ENCODE measurements at places on chromosomes 13 and 19. TPM values are rescaled to one million over a fixed set of nuclear protein-coding genes. Genes with fewer than 3 reads are reported as not detected.

- DNase-seq: no peak
These were observed 133.0 kb upstream of the TRPC4 start for GRCh38 chr13:38002606-38003005.

GRCh38 chr13:26784704-26785639 is 24.4 kb upstream of the GPR12 start:
- DNase-seq: no peak

DNA sequence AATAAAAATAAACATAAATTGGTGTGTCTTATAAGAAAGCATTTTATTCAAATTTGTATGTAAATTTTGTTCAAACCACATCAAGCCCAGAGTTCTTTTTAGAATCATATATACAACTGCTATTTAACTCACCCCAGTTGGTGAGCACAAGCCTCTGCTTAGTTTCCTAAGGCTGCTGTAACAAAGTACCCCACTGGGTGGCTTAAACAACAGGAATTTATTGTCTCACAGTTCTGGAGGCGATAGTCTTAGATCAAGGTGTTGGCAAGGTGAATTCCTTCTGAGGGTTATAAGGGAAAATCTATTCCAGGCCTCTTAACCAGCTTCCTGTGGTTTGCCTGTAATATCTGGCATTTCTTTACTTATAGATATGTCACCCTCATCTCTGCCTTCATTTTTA is 1133.5 kb downstream of the OLFM4 start:
- DNase-seq: no peak

DNA sequence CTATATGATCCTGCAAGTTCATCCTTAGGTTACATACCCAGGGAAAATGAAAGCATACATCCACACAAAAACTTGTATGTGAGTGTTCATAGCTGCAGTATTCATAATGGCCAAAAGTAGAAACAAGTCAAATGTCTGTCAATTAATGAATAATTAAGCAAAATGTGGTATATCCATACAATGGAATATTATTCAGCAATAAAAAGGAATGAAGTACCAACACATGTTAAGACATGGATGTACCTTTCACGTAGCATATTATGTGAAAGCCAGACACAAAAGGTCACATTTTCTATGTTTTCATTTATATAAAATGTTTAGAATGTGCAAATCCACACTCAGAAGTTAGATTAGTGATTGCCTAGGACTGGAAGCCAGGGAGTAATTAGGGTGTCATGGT is 75.4 kb downstream of the ZNF429 start:
- no peak for DNase-seq

DNA sequence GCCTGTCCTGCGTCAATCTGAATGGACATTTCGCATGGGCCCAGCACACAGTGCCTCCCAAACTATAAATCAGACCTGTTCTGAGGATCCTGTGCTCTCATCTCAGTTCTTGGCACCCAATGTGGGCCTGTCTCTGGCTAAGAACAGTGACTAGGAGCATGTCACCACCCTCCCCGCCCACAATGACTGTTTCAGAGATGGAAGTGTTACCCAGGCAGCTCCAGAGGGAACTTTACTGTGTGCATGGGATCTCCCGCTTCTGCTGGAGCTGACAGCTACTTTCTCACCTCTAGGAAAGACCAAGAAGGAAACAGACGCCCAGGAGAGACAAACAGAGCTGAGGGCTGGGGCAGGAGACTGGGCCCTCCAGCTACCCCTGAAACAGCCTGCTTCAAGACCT is 45.0 kb downstream of the KCTD15 start:
- DNase-seq: no peak

GRCh38 chr19:535017-535835 is 3.7 kb downstream of the CDC34 start:
- no peak for DNase-seq

- no peak for DNase-seq
These were observed 357.7 kb downstream of the LMO7 start for GRCh38 chr13:75993823-75994222.

DNA sequence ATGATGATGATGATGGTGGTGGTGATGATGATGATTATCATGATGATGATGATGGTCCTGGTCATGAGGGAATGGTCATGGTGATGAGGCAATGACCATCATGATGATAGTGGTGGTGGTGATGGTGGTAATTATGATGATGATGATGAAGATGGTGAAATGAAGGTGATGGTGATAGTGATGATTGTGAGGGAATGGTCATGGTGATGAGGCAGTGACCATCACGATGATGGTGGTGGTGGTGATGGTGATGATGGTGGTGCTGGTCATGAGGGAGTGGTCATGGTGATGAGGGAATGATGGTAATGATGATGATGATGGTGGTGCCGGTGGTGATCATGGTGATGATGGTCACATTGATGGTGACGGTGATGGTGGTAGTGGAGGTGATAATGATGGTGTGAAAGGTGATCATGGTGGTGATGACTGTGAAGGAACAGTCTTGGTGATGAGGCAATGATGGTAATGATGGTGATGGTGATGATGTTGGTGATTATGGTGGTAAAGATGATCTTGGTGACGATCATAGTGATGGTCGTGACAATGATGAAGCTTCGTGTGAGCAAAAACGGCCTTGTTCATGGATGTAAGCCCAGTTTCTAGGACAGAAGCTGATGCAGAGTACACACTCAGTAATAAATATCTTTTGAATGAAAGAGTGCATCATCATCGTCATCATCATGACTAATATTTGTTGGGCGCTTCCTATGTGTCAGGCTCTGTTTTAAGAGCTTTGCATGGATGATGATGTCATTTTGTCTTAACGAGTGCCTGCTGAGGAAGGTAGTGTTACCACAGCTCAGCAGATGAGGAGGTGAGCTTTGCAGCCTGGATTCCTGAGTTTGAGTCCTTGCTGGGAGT is 17.3 kb downstream of the SBK2 start:
- peak; percentile 63 for DNase-seq

DNA sequence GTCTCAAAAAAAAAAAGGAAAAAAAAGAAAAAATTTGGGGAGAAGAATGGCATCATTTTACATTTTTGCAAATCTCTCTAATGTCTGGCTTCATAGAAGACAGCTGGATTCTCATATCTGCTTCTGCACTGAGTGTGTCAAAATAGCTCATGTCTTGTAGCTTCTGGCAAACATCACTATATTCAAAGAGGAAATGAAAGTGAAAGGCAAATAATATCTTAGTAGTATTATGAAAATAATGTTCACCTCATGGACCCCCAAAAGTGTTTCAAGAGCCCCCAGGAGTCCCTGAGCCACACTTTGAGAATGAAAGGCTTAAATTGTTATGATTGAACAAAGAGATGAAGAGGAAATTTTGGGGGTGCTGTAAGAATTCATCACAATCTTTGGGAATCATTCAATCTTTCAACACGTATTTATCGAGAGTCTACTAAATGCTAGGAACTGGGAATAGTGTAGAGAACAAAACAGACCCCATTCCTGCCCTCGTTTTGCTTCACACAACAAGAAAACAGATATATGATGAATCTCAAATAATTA is 1.2 kb upstream of the SLC6A16 start:
- no peak for DNase-seq

DNA sequence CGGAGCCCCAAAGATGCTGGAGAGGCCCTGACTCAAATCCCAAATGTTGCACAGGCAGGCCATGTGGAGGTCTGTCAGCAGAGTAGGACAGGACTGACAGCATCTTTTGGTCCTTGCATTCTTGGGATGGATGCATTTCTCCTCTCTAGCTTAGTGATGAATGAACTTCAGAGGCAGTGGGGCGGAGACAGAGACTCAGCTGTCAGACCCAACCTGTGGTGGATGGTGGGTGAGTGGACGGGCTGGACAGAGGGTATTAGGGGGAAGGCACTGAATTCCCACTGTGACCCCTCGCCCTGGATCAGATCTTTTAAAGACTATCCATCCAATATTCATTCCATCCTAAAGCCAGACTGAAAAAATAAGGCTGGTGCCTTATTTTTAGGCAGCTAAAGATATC is 39.3 kb upstream of the GJB6 start:
- no peak for DNase-seq

DNA sequence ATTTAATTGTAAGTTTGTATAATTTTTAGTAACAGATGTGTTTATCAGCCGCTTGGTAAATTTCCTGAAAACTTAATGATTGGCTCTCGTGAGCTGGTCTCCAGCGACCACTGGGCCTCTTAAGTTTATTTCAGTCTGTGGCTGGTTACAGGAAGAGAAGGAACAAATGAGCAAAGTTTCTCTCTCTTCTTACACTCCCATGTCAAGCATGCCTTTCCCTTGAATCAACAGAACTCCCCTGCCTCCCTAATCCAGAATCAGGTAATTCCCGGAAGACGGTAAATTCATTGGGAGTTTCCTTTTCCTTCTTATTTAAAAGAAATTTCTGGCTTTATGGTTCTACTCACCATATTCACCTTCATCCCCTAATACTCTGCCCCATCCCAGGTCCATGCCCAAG is 52.5 kb upstream of the POMP start:
- DNase-seq: no peak

- DNase-seq: peak; percentile 48
These were observed 266.4 kb upstream of the NBEA start for GRCh38 chr13:34675626-34676025.

GRCh38 chr19:35812220-35813042 is at the start of gene PRODH2:
PRODH2 (minus strand) TSS chr19:35812845; CDS start chr19:35812805, 40 bp downstream.
- no peak for DNase-seq

DNA sequence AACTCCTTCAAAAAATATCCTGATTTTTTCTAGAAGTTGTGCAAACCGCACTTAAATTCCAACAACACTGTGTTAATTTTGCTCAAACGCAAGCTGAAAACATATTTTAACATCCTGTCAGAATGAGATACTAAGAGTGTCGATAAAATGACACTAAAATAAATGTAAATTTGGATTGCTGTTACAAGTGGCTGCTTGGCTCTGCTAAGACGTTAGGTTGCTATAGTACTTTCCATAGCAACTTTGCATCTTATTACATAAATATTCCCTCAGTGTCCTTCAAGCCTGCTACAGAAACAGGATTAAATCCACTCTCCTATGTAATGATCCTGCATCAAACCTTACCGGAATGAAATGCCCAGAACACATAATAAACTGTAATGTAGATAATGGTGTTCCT is 292.1 kb downstream of the DNAJC15 start:
- DNase-seq: no peak

- no peak for DNase-seq
These were observed 2.8 kb upstream of the GSK3A start for GRCh38 chr19:42245231-42245630.

- DNase-seq: peak; percentile 33
These were observed 71.2 kb downstream of the WASF3 start for GRCh38 chr13:26628706-26629105.

- no peak for DNase-seq
These were observed 15.5 kb downstream of the STX10 start for GRCh38 chr19:13134626-13135025.

GRCh38 chr13:38657191-38657590 is 29.7 kb upstream of the FREM2 start:
- DNase-seq: peak; percentile 8

DNA sequence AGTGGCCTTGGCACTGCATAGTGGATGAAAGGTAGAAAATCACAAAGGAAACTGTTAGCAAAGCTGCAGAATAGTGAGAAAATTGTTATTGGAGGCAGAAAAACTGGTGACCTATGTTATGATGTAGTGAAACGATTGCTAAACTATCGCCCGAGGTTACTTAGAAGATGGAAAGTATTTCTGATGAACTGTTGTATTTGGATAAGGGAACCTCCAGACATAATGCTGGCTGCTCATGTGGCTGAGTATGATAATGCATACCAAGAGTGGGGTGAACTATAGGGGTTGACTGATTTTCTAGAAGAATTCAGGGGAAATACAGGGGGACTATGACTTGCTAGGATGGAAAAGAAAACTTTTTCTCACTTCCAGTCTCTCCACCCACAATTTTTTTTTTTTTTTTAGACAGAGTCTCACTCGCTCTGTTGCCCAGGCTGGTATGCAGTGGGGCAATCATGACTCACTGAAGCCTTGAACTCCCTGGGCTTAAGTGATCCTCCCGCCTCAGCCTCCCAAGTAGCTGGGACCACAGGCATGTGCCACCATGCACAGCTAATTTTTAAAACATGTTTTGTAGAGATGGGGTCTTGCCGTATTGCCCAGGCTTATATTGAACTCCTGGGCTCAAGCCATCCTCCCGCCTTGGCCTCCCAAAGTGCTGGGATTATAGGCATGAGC is 4.4 kb upstream of the EID2 start:
- peak; percentile 60 for DNase-seq

DNA sequence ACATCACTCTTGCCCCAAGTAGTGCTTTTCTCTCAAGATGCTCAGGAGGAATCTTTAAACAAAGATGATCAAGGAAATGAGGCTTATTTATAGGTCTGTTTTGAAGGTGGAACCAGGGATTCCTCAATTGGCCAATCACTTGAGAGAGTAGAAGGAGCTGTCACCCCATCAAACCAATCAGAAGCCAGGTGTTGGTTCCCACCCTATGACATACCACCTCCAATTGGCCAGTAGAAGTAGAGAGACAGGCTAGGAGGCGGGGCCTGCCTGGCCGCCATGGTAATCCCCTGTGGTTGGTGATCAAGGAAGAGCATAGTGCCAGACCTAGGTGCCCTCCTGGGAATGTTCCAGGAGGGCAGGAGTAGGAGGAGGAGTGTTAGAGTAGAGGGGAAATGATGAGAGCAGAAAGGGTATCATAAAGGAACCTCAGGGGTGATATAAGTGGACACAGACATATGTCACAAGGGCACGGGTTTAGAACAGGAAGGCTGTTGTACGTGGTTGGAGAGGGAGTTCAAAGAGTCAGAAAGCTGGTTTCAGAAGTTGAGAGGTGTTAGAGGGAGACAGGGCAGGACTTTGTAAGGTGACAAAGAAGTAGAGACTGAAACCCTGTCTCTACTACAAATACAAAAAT is 10.5 kb downstream of the PMIS2 start:
- DNase-seq: peak; percentile 35

DNA sequence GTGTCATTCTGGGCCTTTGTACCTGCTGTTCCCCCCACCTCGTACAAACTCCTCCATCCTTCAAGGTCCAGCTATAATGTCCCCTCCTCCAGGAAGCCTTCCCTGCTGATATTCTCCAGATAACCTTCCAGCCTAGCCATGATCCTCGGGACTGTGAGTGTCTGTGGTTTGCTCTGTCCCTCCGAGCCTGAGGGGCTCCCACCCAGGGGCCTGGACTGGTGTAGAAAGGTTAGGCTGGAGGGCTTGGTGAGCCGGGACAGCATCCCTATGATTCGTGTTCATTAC is 2.9 kb upstream of the COMP start:
- no peak for DNase-seq

FTL gene
- total RNA-seq: 4,698 TPM

ZSCAN5A gene
- 8.9 TPM for total RNA-seq

RFXAP gene
- 1.3 TPM for total RNA-seq

UGGT2 gene
- 24.4 TPM for total RNA-seq

ZNF227 gene
- 23.3 TPM for total RNA-seq

TEX26 gene
- not detected for total RNA-seq

IZUMO2 gene
- not detected for total RNA-seq

ZNF724 gene
- total RNA-seq: 14.6 TPM

CYP4F12 gene
- not detected for total RNA-seq

CD177 gene
- total RNA-seq: not detected

Data from RPMI7951 (cell line).